Calu3 (cell line): ENCODE measurements at places on chromosomes 7 and 10. TPM values are rescaled to one million over a fixed set of nuclear protein-coding genes. Genes with fewer than 3 reads are reported as not detected.

GRCh38 chr10:132981746-132982145 is 39.4 kb upstream of the CFAP46 start:
- DNase-seq, result no peak

DNA sequence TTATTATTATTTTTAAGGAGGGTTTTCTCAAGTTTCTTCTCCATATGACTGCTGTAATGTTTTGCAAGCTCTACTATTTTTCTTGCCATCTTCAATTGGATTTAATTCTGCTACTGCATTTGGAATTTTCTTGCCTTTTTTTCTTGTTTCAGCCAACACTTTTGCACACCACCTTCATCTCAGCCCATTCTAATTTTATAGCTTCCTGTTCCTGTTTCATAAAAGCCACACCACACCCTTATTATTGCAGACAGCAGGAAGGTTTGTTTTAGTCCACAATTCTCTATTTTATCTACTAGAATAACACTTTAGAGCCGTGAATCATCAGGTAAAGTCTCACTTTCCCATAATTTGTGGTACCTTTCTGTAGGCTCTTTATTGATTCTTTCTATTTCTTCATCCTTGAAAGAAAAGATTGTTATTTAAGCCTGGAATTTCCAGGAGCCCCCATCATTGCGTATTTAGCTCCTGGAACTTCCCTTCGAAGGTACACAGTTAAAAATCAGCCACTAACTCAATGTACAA is 209.3 kb upstream of the TBX20 start:
- no peak for DNase-seq

DNA sequence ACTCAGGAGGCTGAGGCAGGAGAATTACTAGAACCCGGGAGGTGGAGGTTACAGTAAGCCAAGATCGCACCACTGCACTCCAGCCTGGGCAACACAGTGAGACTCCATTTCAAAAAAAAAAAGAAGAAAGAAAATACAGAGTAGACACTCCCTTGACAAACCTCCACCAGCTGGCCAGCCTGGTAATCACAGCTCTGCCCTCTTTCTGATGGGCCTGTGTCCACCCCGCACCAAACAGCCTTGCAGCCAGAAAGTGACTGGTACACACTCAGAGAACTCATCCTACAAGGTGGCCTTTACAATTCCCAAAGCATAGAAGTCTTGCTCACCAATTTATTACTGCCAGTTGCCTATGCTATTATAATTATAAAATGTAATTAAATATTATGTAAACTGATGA is 66.6 kb downstream of the COBL start:
- no peak for DNase-seq

Gene TMEM140
- total RNA-seq, result 4.2 and 11.4 TPM in 2 replicates

Gene ANKRD22
- total RNA-seq, result 20.6 and 33.7 TPM in 2 replicates
